ENCODE measurements at places on chromosomes 2 and 18. TPM values are rescaled to one million over a fixed set of nuclear protein-coding genes. Genes with fewer than 3 reads are reported as not detected.

Gene SNED1
- 0.09 TPM for total RNA-seq

Gene ARHGAP15
- not detected for total RNA-seq

GRCh38 chr2:168348076-168348475 is 100.7 kb upstream of the STK39 start:
- peak; percentile 56 for DNase-seq

DNA sequence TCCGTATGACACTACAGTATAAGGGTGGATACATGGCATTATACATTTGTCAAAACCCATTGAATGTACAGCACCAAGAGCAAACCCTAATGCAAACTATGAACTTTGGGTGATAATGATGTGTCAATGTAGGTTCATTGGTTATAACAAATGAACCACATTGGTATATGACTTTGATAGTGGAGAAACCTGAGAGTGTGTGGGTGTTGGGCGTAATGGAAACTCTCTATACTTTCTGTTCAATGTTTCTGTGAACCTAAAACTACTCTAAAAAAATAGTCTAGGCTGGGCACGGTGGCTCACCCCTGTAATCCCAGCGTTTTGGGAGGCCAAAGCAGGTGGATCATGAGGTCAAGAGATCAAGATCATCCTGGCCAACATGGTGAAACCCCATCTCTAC is 6.5 kb upstream of the ACTG2 start:
- DNase-seq: no peak

- DNase-seq: no peak
These were observed 268.9 kb downstream of the PLCL1 start for GRCh38 chr2:198073253-198073652.

All from cardiac muscle cell (in vitro differentiated cells and primary cell).